Esophagus squamous epithelium (tissue), 5 donors: ENCODE measurements at places on chromosomes 12 and 14. TPM values are rescaled to one million over a fixed set of nuclear protein-coding genes. Genes with fewer than 3 reads are reported as not detected.

DNA sequence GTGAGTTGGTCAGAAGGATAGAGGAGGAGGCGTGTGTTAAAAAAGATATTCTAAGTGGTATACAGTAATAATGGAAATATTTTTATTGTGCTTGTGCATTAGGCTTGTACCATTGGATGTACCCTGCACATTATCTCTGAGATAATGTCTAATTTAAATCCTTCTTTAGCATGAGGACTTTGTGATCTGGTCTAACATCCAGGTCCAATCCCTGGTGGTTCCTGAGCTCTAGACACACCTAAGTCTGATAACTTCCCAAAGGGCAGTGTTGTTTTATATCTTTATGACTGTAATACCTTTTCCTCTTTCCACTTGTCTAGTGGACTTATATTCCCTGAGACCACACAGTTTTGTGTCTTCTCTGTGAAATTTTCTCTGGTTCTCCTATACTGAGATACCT, 20.6 kb downstream of the PRPF39 start:
- H3K4me1 ChIP-seq: no peaks in the 10 kb centered on the region
- no peak for DNase-seq
- peaks cover 100% of the 10 kb centered on the region for H3K36me3 ChIP-seq
- no peak overlapping the region for H3K27ac ChIP-seq
- H3K4me3 ChIP-seq: no peak overlapping the region

DNA sequence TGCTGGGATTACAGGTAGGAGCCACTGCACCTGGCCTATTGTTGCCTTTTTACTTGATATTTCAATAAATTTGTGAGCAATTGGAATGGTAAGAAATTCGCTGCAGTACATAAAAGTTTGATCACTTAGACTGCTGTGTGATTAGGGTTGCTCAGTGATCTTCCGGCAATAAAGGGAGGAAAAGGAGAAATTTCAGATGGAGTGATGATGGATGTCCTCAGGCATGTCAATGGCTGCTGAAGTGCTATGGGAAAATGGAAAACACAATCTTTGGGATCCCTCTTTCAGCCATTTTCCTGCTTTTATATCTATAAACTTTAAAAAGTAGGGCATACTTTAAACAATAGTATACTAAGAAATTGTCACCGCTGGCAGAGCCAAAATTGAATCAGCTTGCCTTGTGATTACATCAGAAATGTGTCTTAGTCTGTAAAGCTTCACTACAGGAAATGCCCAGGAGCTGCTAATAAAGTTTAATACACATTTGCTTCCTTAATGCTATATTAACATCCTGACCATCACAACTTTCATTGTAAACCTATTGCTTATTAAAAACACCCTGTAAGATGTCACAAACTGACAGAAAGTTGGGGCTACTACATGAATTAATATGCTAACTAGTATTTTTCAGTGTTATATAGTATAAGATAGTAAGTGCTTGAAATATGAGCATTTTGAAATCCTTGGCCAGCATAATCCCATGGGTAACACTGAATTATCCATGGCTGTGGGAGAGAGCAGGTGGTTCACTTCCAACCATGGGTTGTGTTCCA, 13.7 kb upstream of the FBXL14 start:
- no peaks in the 10 kb centered on the region for H3K36me3 ChIP-seq
- H3K4me1 ChIP-seq: peaks cover 12% of the 10 kb centered on the region
- no peaks in the 10 kb centered on the region for H3K27me3 ChIP-seq
- no peak for DNase-seq

DNA sequence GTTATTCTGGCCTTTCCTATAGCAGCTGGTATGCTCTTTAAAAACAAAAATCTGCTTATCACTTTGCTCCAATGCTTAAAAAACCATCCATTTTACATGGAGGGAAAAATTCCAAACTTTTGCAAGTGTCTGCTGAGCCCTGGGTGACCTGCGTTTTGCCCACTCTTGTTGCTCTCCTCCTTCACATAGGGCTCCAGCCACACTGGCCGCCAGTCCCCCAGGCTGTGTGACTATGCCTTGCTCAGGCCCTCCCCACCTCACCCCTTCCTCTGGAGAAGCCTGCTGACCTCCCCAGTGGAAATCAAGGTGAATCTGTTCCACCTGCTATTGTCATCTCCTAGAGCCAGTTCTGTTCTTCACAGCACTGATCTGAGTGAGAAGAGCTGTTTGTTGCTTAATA, 126.9 kb downstream of the SLC25A47 start:
- H3K27me3 ChIP-seq: no peaks in the 10 kb centered on the region
- H3K27ac ChIP-seq: no peak overlapping the region
- H3K4me1 ChIP-seq: no peaks in the 10 kb centered on the region

GRCh38 chr12:79020106-79020505, 155.5 kb downstream of the SYT1 start:
- H3K27me3 ChIP-seq: no peaks in the 10 kb centered on the region
- H3K4me3 ChIP-seq: no peak overlapping the region
- H3K36me3 ChIP-seq: no peaks in the 10 kb centered on the region

- no peak for DNase-seq
- no peaks in the 10 kb centered on the region for H3K36me3 ChIP-seq
- peaks cover 36% of the 10 kb centered on the region for H3K4me1 ChIP-seq
- H3K4me3 ChIP-seq: no peak overlapping the region
- H3K27ac ChIP-seq: no peak overlapping the region
Measured at GRCh38 chr12:3202734-3203446, 125.7 kb downstream of the TSPAN9 start.

DNA sequence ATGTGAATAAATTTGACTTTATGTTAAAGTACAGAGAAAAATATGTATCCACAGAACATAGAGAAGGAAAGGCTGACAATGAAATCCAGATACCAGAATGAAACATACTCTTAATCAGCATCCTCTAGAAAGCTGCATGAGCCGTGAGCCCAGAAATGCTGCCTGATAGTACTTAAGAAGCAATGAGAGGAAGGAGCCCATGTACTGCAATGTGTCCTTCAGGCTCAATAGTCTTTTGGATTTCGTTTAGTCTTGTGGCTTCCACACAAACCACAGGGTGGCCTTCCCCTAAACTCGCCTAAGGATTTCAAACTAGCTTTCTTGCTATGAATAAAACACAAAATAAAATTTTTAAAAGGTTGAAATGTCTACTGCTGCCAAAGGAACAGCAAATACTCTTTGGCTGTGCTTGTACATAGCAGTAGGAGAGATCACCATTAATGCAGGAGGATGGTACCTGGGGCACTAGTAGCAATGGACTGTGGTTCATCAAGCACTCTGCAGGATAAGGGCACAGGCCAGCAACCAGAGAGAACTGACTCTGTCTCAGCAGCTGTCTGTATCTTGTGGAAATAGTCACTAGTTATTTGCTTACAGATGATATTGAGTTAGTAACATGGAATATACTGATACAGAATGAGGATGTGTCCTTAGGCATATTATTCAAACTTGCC, 988.3 kb upstream of the LRFN5 start:
- H3K27me3 ChIP-seq: no peaks in the 10 kb centered on the region
- H3K4me1 ChIP-seq: no peaks in the 10 kb centered on the region
- no peak overlapping the region for H3K4me3 ChIP-seq
- no peak for DNase-seq
- no peaks in the 10 kb centered on the region for H3K36me3 ChIP-seq
- no peak overlapping the region for H3K27ac ChIP-seq

DNA sequence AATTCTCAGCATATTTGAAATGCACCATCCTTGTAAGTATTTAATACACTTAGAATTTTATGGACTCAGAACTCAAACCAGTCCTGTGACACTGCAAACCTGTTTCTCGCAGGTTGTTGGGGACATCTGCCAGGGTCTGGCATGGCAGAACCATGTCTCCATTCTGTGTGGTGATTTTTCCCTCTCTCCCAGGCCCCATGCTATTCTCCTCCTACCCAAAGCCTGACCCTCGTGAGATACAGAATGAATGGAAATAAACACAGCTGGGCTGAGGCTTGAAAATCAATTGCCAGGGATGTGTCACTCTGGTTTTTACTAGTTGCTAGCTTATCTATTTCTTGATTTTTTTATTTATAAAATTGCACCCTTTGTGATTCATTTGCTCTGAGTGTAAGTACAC, 19.8 kb downstream of the TPH2 start:
- no peaks in the 10 kb centered on the region for H3K27me3 ChIP-seq
- no peak overlapping the region for H3K27ac ChIP-seq
- H3K4me3 ChIP-seq: no peak overlapping the region
- DNase-seq: no peak
- H3K36me3 ChIP-seq: no peaks in the 10 kb centered on the region

Gene SIX6
- not detected for total RNA-seq

Gene SLC17A8
- not detected for total RNA-seq

Gene SPSB2
- 4.3 TPM for total RNA-seq
